ENCODE measurements at places on chromosomes 7 and 10.

GRCh38 chr10:36946598-36946997 is 178.8 kb upstream of the ANKRD30A start:
- DNase-seq, result no peak

GRCh38 chr7:50552921-50553320 is 12.3 kb downstream of the DDC start:
- no peak for DNase-seq

- no peak for DNase-seq
These were observed 211.1 kb upstream of the ZNF804B start for GRCh38 chr7:88548399-88548798.

- no peak for DNase-seq
These were observed 12.8 kb downstream of the PRKAG2 start for GRCh38 chr7:151864081-151864480.

- DNase-seq, result no peak
These were observed 33.8 kb upstream of the PSMG3 start for GRCh38 chr7:1603346-1604225.

- DNase-seq, result no peak
These were observed 517.4 kb upstream of the MKI67 start for GRCh38 chr10:128643658-128644057.

DNA sequence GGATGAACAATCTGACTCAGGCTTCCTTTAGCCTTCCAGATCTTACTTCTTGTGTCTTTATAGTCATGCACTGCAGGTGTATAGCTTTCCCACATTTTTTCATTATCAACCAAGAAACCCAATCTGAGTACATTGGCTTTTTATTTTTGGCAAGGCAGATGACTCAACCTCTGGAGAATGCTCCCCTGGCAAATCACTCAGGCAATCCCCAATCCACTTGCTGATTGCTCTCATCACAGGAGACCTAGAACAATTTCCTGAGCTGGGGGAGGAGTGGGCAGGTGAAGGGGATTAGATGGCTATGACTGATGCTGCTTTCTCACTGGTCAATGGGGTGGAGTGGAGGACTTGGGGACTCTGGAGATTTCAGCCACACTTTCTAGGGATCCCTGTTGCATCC is 134.4 kb downstream of the SLC16A9 start:
- DNase-seq, result no peak

DNA sequence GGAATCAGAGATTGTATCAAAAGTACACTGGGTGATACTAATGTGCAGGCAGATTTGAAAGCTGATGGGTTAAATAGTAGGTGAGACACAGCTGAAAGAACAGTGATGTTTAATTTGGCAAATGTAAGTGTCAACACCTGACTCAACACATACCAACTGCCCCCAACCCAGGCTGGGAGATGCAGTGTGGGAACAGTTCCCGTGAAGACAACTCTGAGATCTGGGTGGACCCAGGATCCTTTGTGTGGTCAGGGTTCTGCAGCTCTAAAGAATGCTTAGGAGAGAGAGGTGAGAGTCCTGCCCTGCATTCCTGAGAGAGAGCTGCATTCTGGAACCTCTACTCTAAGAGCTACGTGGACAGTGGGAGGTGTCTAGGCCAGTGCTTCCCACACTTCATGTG is 479.7 kb downstream of the RPS24 start:
- no peak for DNase-seq

Measured in activated CD4-positive, CD25-positive, alpha-beta regulatory T cell (primary cell).